ENCODE measurements at places on chromosomes 2 and 18.

- DNase-seq, result no peak
These were observed 292.5 kb downstream of the TNS1 start for GRCh38 chr2:217710211-217710765.

DNA sequence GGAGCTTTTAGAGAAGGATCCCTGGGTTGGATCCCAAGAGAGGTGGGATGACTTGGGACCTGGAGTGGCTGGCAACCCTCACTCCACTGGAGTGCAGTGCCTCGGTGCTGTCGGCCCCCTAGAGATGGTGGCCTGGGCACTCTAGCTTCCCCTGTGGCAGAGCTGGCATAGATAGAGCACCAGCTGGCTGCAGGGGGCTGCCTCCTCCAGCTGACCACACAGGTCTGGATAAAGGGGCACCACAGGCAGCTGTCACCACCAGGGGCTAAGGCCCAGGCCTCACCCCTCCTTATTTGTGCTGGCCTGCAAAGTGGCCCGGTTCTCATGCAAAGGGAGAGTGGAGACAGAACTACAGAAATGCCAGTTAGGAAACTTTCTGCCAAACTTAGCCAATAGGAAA, 74.3 kb downstream of the ZBTB7C start:
- DNase-seq, result no peak

GRCh38 chr2:24544456-24545115, 53.5 kb downstream of the NCOA1 start:
- no peak for DNase-seq

- no peak for DNase-seq
These were observed 18.9 kb downstream of the SMAD7 start for GRCh38 chr18:48931680-48932461.

- no peak for DNase-seq
These were observed 33.5 kb upstream of the MAP4K3 start for GRCh38 chr2:39470580-39470979.

- no peak for DNase-seq
These were observed 29.8 kb downstream of the EPC2 start for GRCh38 chr2:148674063-148675020.

- no peak for DNase-seq
These were observed 93.1 kb downstream of the TCF4 start for GRCh38 chr18:55494899-55495298.

DNA sequence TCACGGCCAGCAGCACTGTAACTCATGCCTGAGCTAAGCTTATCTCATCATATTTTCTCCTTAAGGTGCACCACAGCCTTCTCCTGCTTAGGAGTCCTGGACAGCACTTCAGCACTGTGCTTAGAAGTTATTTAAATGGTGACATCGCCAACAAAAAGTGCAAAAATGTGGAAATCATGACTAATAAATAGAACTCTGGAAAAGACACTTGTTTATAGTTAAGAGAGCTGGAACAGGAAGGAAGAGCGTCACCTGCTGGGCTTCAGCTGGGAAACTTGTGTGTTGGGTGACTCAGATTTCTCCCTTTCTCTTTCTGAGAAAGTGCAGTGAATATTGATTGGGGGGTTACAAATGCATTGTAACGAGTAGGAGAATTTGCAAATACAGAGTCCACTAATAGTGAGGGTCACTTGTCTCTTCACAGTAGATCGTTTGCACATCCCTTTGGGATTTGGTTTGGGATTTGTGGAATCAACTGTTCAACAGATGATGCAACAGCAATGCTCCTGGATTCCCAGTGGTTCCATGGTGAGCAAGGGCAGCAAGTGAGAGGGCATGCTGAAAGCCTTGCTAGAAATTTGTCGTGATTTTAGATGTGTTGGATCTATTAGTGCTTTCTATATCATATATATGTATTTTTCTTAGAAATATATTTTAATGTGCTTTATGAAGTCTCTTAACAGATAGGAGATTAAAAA, 84.2 kb downstream of the DOK6 start:
- no peak for DNase-seq

GRCh38 chr2:129101186-129101585, 782.5 kb upstream of the HS6ST1 start:
- DNase-seq, result no peak

- no peak for DNase-seq
These were observed 49.4 kb downstream of the SFXN5 start for GRCh38 chr2:73022024-73022568.

DNA sequence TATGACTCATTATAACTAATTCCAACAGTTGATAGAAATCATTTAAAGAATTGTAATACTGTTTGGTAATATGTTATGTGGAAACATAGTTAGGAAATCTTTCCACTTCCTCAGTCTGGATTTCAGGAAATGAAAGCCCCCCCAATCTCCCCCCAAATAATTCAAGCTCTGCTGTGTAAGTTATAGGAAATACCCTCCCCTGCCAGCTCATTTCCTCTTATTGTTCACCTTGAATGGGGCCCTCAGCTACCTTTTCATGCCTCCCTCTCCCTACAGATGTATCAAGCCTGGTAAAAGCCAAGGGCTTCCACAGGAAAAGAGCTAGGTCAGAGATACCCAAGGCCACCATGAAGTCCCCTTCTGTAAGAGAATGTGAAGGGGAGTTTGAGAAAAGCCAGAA, 155.5 kb downstream of the CNTNAP5 start:
- no peak for DNase-seq

DNA sequence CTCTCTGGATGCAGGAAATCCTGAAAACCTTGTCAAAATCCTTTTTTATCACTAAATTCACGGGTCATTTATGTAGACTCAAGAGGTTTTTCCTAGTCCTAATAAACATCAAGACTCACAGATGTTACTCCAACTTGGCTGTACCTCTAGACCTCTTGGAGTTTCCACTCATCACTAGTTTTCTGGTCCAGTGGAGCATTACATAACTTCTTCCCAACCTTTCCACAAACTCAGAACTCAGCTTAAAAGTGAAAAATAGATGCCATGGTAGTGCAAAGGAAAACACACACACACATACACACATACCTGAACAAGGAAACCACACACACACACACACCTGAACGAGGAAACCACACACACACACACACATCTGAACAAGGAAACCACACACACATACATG, 807.2 kb downstream of the LRP1B start:
- DNase-seq, result no peak

DNA sequence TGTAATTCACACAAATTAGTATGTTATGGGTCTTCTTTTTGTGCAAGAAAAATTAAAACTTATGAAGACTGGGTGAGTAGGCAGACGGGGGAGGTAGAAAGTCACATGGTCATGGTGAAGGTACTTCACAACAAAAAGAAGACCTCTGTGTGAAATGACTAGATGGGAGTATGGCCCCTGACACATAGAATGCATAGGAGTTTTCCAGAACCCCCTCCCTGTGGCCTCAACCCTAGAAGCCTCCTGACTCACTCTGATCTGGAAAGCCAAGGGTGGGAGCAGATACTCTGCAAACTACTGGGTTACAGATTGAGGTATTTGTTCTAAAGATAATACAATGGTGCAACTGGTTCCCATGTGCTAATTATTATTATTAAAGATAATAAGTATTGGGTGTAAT, 23.2 kb downstream of the SATB2 start:
- DNase-seq, result no peak

- DNase-seq, result no peak
These were observed 145.2 kb downstream of the EPHA4 start for GRCh38 chr2:221426929-221427328.

DNA sequence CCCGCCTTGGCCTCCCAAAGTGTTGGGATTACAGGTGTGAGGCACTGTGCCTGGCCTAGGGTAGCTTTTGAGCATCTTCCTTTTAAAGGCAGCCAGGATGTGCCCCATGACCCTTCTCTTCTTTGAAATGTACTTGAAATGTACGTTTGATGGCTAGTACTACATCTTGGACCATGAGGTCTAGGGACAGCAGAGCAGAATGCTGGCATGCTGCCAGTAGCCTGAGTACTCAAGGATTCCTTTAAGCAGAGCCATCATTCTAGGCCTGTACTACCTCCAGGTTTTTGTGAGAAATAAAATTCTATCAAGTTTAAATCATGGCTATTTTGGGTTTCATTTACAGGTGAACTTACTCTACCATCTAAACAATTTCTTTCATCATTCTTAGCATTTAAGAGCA, 2.9 kb upstream of the EML6 start:
- DNase-seq, result no peak

DNA sequence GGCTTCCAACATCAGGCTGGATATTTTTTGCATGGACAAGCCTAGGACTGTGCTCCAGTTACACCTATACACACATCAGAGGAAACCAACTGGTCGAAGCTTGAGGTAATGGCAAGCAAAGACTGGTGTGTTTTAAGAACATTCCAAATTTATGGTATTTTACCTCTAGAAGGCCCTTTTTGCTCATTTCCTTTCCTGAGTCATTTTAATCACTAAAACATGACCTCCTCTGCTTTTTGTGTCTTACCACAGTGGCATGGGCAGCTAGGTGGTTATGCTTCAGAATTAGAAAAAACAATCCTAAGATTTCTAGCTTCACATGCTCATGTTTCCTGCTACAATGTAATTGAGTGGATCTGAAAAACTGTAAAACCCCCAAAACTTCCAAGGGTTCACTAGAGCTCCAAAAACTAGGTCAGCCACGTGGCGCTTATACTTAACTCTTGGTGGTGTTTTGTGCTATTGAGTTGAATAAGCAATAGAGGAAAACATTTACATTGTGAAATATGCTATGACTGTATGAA, 30.6 kb upstream of the CHRNA1 start:
- no peak for DNase-seq

- DNase-seq, result no peak
These were observed 677.5 kb upstream of the FSHR start for GRCh38 chr2:49831698-49832367.

DNA sequence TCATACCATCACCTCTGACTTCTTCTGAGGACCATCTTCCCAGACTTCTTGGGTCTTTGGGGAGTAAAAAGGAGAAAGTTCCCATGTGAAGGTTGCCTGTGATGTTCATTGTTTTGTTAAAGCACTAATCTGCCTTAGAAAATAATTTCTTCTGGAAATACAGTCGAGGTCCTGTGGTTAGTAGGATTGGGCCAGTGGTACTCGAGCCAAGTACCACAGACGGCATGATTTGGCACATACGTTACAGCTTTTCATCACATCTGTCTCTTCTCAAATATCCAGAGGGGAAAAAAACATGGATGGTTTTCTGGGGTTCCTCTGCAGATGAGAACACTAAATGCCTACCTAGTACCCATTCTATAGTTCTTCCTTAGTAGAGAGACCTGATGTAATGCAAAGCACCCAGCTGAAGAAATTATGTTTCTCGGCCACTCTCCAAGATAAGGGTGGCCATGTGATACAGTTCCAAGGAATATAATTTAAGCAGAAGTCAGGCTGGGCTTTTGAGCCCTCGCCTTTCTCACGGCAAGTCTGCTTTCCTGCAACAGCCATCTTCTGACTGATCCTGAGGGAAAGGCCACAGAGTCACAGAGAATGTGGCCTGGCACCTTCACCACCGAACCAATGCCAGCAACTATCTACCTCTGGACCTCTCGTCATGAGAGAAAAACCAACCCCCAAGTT, 161.0 kb downstream of the RNF152 start:
- DNase-seq, result no peak

DNA sequence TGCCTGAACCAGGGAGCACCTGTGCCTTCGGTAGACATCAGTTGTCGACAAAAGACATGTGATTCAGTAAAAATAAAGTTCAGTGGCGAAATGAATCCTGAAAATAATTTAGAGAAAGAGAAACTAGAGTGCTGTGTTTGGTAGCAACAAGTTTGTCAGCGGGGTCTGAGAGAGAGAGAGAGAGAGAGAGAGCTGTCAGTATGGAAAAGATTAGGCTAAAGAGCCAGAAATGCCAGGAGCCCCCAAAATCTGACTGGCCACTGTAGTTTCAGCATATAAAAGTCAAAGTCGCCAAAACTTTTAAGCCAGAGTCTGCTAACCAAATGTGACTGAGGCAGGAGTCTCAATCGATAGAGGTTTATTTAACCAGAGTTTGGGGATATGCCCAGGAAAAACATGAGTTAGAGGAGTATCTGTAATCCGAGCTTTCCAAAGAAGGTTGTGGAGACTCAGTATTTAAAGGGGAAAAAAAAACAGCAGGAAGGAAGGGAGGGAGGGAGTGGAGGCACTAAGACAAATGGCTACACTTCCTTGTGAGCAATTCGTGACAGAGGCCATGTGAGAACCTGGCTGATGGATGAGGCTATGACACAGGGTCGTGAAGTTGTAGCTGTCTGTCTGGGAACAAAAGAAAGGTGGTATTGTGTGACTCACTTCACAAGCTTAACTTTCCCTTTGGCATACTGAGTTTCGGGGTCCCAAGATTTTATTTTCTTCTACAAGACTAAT, 20.5 kb upstream of the GNAL start:
- DNase-seq, result no peak

- no peak for DNase-seq
These were observed 127.6 kb upstream of the CDCA7 start for GRCh38 chr2:173226899-173227698.

DNA sequence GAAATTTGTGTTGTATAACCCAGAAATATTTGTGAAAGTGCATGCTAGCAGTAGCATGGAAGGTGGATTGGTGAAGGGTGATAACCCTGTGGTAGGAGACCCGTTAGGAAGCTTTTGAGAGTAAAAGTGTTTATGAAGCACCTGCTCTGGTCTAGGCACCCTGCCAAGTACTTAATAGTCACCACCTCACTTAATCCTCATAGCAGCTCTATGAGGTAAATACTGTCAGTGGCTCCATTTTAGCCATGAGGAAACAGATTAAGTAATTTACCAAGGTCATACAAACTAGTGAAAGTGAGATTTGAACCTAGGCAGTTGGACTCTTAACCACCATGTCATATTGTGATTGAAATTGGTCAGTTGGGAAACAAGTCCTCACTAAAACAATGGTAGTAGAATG, 66.8 kb downstream of the TET3 start:
- no peak for DNase-seq

DNA sequence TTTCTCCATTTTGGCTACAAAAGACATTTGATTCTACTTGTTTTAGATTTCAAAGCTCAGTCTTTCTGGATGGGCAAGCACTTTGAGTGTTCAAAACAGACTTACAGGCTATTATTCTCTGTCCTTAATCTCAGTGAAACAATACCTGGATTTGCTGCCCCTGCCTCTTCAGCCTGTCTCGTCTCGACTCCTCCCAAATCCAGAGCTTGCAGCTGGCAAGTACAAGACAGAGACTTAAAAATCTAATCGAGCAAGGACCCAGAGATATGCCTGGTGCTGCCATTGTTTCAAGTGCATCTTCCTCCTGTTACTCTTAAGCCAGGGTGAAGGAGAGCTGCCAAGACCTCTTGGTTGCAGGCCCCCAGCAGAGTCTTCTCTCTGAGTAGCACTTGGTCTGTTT, 59.2 kb downstream of the LRRC30 start:
- DNase-seq, result no peak

All from stimulated activated CD8-positive, alpha-beta memory T cell treated with anti-CD3 and anti-CD28 coated beads, Interleukin-12 subunit alpha, Interleukin-12 subunit beta, amount 100 ng/mL, for 4 hours (primary cell).